ENCODE measurements at places on chromosomes 4 and X.

GRCh38 chr4:52996261-52997131, 134.4 kb downstream of the RASL11B start:
- no peak for DNase-seq

DNA sequence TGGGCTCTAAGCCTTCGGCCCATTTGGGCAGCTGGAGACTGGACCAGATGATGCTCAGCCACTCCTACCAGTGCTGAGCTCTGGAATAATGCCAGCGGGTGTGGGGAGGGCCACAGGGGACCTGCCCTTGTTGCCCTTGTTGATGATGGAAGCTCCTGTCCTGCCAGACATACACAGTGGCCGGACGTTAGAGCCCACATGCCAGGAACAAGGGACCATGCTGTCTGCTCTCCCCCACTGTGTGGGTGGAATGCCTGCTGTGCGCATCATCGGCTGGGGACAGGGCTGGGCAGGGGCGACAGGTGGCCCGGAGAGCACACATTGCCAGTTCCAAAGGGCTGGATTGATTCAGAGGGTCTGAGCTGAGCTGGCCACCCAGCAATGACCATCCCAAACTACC, 2.0 kb downstream of the ABLIM2 start:
- no peak for DNase-seq

- DNase-seq = no peak
These were observed 470.2 kb downstream of the IQCM start for GRCh38 chr4:149345424-149345823.

GRCh38 chrX:69139516-69139915, 25.7 kb downstream of the PJA1 start:
- no peak for DNase-seq

- no peak for DNase-seq
These were observed 879 bp downstream of the SH2D1A start for GRCh38 chrX:124347242-124347641.

- no peak for DNase-seq
These were observed 176.2 kb downstream of the CBR4 start for GRCh38 chr4:168833881-168834280.

- DNase-seq = no peak
These were observed 6.8 kb upstream of the SORCS2 start for GRCh38 chr4:7185487-7186030.

Data from HS-27A (cell line).